ENCODE measurements at places on chromosomes 7 and 10. TPM values are rescaled to one million over a fixed set of nuclear protein-coding genes. Genes with fewer than 3 reads are reported as not detected.

DNA sequence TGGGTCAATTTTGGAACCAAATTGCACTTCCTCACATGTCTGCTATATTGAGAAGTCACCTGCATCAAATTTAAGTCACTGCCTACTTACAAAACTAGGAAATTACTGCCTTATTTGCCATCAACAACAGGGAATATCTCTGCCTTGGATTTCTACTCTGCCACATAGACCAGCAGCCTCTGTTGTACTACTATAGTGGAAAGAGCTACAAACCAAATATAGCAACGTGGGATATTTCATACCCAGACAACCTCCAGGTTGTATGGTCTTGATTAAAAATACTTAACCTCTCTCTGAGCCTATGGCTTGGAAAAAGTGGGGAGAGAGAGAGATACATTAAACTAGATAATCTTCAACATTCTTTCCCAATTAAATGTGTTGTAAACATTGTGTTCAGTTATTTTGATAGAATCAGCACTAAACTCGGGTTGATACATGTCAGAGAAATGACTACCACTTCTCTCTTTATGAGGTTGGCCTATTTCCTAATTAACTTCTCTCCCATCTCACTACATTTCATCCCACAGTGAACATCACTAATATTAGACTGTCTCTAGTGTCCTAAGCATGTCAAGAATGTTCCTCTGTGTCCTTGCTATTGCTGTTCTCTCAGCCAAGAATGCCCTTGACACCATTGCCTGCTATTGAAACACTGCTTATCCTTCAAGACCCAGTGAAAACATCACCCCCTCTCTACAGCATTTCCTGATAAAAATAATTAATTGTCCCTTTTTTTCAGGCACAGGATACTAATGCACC, 421.2 kb downstream of the IPMK start:
- no peak for DNase-seq

GRCh38 chr7:13092708-13093005, 405.2 kb downstream of the ARL4A start:
- no peak for DNase-seq

DNA sequence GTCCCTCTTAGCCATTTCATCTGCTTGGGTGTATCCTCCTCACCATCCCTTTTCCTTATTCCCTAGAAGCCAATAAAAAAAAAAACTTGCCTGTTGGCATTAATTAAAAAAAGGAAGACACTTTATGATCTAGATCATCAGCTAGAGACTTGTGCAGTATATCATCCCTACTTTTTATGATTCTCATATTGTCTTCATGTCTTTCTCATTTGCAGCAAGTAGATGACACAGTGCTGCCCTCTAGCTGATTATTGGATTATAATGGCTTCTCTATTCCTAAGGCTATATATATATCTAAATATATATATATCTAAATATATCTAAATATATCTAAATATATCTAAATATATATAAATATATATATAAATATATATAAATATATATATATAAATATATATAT, 272.4 kb upstream of the LRGUK start:
- DNase-seq = no peak

DNA sequence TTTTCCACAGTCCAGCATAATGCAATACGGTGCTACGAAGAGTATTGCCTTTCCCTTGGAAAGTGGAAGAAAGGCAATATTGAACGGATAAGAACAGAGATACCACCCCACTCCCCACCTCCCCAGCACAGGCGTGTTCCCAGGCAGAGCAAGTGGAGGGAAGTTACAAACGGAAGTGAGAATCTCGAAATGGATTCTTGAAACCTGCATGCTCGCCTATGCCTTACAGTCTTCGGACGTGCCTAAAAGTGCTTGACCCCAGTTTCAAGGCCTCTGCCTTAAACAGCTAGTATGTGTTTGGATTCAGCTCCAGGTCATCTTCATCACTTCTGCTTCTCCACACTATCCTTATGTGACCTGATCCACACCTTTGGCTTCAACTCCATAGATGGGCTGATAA, 35.0 kb upstream of the USP6NL start:
- DNase-seq = no peak

- no peak for DNase-seq
These were observed 52.8 kb downstream of the DLG5 start for GRCh38 chr10:77873536-77874380.

DNA sequence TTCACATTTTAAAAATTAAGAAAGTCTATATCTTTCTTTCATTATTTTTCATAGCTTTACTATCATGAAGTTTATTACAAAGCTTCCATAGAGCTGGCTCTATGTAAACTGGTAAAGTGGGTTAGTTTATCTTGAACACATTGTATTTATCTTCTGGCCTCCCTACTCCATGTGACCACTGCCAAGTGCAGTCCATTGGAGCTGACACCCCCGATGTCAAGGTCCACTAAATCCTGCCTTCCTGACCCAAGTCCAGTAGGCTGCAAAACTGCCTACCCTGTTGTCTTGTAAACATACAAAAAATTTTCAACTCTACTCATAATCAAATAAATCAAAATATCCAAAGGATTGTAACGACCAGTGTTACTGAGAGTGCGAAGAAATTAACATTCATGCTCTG, 10.2 kb downstream of the DNAJC12 start:
- DNase-seq = no peak

GRCh38 chr7:51354897-51355296, 38.3 kb upstream of the COBL start:
- no peak for DNase-seq

- no peak for DNase-seq
These were observed 40.1 kb downstream of the SLC29A4 start for GRCh38 chr7:5322621-5323410.

DNA sequence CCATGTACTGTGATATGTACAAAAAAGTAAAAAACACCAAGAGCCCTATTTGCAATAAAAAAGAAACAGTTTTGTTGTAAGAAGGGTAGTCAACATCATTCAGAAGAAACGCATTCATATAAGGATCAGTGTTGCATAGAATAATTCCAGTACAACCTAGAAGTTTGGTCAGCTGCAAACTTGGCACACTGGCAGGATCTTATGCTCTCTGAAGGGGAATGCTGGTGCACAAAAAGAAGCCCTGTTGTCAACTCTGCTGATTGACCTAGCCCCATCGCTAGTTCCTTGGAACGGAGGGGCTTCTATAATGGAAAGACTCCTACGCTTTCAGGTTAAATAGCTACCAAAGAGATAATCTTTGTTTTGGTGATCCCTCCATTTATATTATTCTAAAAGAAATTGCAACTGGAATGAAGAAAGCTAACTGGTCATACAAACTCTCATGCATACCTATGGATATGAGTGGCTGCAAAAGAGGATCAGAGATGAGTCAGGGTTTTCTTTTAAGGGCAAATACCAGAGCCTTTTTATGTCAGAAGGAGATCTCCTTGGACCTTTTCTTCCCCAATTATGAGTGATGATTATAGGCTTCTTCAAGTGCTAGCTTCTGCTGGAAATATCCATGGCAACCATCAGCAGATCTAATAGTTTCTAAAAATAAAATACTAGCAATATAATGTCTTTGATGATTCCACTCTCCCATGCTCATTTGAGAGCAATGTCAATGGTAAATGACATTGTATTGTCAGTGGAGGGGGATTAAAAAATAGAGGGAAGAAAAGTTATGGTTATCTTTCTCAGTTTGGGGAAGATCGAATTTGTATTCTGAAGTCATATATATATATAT, 312.4 kb upstream of the CACNA2D1 start:
- DNase-seq = no peak

GRCh38 chr7:139720705-139721231, 57.0 kb downstream of the HIPK2 start:
- DNase-seq = no peak

- no peak for DNase-seq
These were observed at the start of gene PLAU for GRCh38 chr10:73910764-73911552. TSS of gene PLAU (plus strand) at chr10:73911132. CDS start at chr10:73911556, 424 bp downstream.

DNA sequence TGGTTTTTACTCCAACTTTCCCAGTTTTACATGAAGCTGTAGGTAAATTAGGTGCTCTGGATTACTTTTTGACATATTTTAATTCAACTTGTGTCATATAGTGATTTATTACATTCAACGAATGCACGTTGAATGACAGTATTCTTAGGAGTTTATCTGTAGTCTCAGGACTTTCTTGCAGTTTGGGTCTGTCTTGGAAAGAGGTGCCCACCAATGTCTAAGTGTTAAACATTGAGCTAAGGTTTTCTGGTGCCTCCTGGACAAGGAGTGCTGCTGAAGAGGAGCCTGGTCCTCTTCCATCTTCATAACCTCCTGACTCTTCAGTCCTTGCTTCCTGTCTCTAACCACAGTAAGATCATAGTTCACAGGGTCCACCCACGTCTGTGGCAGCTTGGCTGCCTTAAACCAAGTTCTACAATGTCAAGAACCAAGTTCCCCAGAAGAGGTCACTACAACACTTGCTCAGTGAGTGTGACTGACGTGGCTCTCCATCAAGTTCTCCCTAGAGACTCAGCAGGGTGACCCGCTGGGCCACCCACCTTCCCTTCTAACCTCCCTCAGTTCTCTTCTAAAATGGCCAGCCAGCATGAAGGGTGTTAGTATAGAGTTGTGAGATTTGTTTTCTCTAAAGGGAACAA, 6.1 kb downstream of the NPY start:
- DNase-seq = peak; percentile 40

DNA sequence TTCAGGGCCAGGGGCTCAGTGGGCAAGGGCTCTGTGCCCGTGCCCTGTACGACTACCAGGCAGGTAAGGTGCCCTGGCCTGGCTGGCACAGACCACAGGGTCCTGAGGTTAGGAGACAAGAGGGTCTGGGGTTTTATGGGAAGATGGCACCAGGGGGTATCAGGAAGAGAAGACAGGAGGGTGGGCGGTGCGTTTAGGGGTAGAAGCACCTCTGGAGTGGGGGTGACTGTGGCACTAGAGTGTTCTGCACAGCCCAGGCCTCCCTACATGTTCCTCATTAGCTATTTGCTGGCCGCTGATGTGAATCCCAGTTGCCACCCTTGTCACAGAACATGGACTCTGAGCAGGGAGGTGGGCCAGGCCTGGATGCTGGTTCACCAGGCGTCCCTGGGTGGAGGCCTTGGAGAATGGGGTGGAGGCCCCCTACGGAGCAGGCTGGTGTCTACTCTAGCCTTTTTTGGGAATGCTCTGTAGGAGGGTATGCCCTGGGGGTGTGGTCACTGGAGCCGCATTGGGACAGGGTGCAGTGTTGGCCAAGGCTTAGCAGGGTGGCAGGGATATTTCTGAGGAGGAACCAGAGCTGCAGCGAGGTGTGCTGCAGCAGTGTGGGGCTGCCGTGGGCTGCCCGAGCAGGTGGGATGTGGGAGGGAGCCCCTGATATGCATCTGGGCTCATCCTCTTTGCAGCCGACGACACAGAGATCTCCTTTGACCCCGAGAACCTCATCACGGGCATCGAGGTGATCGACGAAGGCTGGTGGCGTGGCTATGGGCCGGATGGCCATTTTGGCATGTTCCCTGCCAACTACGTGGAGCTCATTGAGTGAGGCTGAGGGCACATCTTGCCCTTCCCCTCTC, 5.0 kb downstream of the PGAM2 start:
- no peak for DNase-seq

GRCh38 chr10:80356563-80356988, at the start of the genes DYDC1 and DYDC2:
TSS of gene DYDC1 (minus strand) at chr10:80356755. CDS start at chr10:80352601, 4,154 bp downstream.
TSS of gene DYDC2 (plus strand) at chr10:80356781. CDS start at chr10:80362444, 5,663 bp downstream.
- DNase-seq = peak; percentile 58

DNA sequence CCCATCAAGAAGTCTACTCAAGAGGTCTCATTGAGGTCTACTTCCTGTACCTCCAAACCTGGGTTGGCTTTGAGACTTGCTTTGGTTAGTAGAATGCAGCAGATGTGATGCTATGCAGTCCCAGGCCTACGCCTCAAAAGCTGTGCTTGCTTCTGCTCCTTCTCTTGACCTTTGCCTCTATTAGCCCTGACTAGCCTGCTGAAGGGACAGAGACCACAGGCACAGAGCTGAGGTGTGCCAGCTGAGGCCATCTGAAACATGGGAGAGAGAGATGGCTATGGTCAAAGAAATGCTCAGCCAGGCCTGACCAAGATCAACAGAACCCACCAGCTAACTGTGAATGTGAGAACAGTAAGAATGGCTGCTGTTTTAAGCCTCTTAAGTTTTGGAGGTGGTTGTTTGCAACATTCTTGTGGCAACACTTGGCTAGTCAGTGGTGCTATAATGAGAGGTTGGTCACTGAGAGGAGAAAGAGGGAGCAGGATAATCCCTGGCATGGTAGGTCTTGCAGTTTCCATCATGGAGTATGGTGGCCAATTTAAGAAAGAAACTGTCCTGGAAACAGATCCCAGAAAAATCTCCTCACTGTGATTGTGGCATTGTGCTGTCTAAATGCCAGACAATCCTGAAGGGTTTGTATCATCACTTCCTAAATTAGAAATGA, 176.1 kb upstream of the PHYHIPL start:
- no peak for DNase-seq

GRCh38 chr10:73590881-73591799, at the start of gene USP54:
TSS of gene USP54 (minus strand) at chr10:73591342. CDS start at chr10:73575658, 15,684 bp downstream.
- DNase-seq = peak; percentile 33

DNA sequence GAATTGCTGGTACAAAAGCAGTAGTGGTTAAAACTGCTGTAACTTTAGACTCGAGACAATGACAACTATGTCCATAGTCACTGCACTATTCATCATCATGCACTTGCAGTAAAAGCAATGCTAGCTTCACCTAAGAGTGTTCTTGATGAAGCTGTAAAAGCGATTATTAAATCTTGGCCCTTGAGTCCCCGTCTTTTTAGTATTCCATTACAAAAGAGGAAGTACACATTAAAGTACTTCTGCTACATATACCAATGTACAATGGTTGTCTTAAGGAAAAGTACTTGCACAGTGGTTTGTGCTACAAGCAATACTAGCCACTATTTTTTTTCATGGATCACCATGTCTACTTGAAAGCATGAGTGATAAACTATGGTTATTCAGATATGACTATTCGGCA, 78.3 kb downstream of the ATAD1 start:
- no peak for DNase-seq

DNA sequence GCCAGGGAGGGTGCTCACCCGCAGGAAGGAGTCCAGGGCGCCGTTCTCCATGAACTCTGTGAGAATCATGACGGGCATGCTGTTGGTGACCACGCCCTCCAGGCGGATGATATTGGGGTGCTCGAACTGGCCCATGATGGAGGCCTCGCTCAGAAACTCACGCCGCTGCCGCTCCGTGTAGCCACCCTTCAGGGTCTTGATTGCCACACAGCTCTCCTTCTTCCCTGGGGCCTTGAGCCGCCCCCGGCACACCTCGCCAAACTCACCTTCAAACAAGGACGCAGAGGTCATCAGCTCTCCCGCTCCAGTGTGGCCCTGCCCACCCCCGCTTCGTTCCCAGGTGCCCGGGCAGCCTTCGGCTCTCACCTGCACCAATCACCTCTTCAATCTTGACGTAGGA, 14.6 kb downstream of the EPHB4 start:
- no peak for DNase-seq

TRIM50 gene
- total RNA-seq = not detected

ZNF467 gene
- 0.15 TPM for total RNA-seq

NUTM2D gene
- 3.9 TPM for total RNA-seq

ARMC3 gene
- total RNA-seq = not detected
